OCI-LY7 (cell line): ENCODE measurements at places on chromosomes 7 and 10. TPM values are rescaled to one million over a fixed set of nuclear protein-coding genes. Genes with fewer than 3 reads are reported as not detected.

ZNF365 gene
- total RNA-seq = not detected in 2 replicates

CCL24 gene
- total RNA-seq = not detected in 2 replicates

SPDYE6 gene
- not detected in 2 replicates for total RNA-seq

DRGX gene
- total RNA-seq = not detected in 2 replicates

H2BK1 gene
- total RNA-seq = not detected in 2 replicates

ADAM22 gene
- total RNA-seq = 13.6 and 14.6 TPM in 2 replicates

PRPS1L1 gene
- total RNA-seq = not detected in 2 replicates

STEAP1B gene
- total RNA-seq = 1.1 and 2.1 TPM in 2 replicates

LRRN3 gene
- total RNA-seq = not detected in 2 replicates

- no peak for DNase-seq
Measured at GRCh38 chr7:95684037-95684436, 87.7 kb upstream of the PDK4 start.

- DNase-seq = no peak
Measured at GRCh38 chr10:119896061-119896655, 3.6 kb downstream of the SEC23IP start.

DNA sequence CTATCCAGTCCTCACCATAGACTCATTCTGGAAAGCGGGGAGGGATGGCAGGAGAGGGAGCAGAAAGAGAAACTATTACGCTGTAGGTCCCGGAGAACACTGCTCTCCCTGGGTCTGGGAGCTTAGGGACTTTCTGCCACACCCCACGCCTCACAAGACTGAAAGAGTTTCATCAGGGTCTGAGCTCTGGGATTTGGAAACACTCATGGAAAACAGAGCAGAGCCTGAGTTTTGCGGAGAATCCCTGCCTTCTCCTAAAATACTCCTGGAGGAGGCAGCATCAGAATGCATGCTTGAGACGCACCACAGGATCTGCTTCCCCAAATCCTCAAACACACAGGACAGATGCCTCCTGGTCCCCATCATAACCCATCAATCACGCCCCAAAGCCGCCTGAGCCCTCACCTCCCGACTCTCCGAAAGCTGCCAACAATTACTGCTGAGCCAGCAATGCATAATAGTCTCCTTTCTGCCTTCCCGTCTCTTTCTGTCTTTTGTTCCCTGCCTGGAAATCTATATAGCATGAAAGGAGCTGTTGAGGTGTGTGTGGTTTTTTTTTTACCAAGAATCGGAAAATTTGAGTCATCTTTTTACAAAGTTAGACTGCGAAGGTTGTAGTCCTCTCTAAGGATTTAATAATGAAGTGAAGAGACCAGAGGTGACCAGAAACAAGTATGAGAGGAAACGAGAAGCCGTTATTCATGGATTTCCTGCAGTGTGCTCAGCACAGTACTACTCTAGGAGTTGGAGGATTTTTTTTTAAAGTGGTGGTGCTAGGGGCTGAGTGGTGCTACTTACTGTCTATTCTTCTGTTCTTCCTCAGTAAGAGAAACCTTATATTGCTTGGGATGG lies 37.7 kb downstream of the ASB13 start:
- DNase-seq = peak; percentile 48

- DNase-seq = no peak
Measured at GRCh38 chr7:115840702-115841101, 189.9 kb downstream of the TFEC start.

DNA sequence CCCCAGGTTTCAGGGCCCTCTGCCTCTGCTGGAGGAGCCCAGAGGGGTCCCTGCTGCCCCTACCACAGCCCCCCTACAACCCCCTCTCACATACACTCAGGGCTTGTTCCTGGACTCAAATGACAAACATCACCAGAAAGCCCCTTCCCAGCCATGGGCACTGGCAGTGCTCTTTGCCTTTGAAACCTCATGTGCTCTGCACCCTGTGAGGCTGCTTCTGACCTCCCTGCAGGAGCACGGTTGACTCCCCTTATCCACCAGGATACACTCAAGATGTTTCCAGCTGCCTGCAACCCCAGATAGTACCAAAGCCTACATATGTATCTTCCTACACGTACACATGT lies 3.5 kb upstream of the ADIRF start:
- DNase-seq = no peak

- DNase-seq = no peak
Measured at GRCh38 chr7:144987686-144988085, 151.8 kb upstream of the TPK1 start.

GRCh38 chr10:74929197-74929596 lies 102.8 kb downstream of the KAT6B start:
- no peak for DNase-seq

GRCh38 chr7:99457050-99457649 lies 8.8 kb downstream of the ATP5MF start:
- no peak for DNase-seq

DNA sequence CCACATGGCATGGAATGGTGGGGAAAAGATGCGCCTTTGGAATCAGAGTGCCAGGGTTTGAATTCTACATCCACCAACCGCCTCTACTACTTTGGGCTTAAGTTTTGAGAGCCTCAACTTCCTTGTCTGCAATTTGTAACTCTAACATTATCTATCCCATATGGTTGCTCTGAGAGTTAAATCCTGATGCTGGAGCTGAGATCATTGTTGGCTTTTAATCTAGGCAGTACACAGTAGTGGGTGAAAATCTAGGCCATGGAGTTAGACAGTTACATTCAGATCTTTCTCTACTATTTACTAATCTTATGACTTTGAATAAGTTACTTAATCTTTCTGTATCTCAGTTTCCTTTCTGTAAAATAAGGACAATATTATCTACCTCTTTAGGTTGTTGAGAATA lies 149.7 kb upstream of the AOAH start:
- DNase-seq = no peak

DNA sequence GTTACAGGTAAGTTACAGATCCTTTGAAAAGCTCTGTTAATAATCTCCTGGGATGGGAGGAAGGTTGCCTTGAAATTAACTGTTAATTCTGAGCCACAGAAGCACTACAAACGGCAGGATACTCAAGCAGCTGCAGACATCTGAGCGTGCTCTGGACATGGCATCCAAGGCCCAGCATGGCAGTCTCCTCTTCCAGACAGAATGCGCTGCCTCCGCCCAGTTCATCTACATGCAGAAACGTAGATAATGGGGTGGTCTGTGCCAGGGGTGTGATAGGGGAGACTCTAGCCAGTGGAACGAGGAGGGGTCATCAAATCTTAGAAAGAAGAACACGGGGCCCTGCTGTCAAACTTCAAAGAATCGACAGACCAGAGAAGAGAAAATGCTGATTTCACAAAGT lies 13.8 kb downstream of the VIPR2 start:
- no peak for DNase-seq

GRCh38 chr7:127683776-127684681 lies 32.0 kb downstream of the SND1 start:
- peak; percentile 43 for DNase-seq

GRCh38 chr10:73905256-73906020 lies 5.5 kb upstream of the PLAU start:
- DNase-seq = no peak

DNA sequence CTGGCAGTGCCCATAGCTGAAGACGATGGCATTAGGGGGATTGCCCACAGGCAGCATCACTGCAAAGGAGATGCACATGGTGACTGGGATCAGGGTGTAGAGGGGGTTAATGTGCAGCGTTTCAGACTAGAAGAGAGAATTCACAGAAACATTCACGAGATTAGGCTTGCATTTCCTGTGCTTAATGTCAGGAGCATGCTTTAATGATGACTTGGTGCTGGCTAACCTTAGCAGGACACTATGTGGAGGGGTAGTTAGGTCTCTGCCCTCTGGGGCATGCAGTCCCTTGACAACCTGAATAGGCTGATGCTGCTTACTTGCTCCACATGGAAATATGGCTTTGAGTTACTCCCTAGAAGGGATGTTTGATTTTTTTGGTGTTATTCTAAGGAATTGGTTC lies 21.8 kb downstream of the STMP1 start:
- no peak for DNase-seq

GRCh38 chr10:24622781-24623301 lies 100.8 kb downstream of the ARHGAP21 start:
- peak; percentile 78 for DNase-seq

GRCh38 chr10:84329196-84329611 lies 815 bp downstream of the CCSER2 start:
- peak; percentile 72 for DNase-seq

- DNase-seq = no peak
Measured at GRCh38 chr10:102527546-102527945, 23.8 kb downstream of the SUFU start.

GRCh38 chr7:37408291-37409228 lies 40.1 kb downstream of the ELMO1 start:
- no peak for DNase-seq

GRCh38 chr7:131498237-131498885 lies 58.1 kb downstream of the PODXL start:
- DNase-seq = no peak

DNA sequence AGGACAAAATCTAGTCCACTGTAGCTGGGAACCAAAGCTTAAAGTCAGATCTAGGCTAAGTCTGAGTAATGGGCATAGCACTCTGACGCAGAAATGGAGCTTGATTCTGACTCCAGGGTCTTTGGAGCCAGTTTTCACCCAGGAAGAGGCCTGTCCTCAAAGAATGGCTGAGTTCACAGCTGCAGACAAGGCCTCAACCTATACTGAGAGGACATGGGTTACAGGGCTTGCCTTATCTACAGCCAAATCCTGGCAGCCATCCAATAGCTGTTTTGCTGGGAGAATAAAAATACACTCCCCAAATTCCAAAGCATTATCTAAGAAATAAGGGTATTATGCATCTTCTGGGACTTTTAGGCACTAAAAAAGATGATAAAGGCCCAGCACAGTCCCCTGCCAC lies 154.8 kb downstream of the RAPGEF5 start:
- DNase-seq = no peak

- DNase-seq = no peak
Measured at GRCh38 chr10:75205908-75206307, 4.7 kb upstream of the VDAC2 start.

- peak; percentile 22 for DNase-seq
Measured at GRCh38 chr7:138515001-138515528, 55.0 kb downstream of the TRIM24 start.
